ENCODE measurements at places on chromosomes 6 and 20. TPM values are rescaled to one million over a fixed set of nuclear protein-coding genes. Genes with fewer than 3 reads are reported as not detected.

Gene PPIL6
- total RNA-seq, result 41.5 TPM

Gene PROKR2
- total RNA-seq, result 40.4 TPM

Gene ANKRD66
- total RNA-seq, result 0.16 TPM

Gene VWA7
- total RNA-seq, result 0.31 TPM

Gene LAMA4
- 19.2 TPM for total RNA-seq

Gene NKX2-4
- not detected for total RNA-seq

Gene CLVS2
- 56.1 TPM for total RNA-seq

Gene DCDC2
- total RNA-seq, result 2.0 TPM

Gene MYT1
- total RNA-seq, result 5.9 TPM

Gene SLC4A11
- not detected for total RNA-seq

Gene MAP3K5
- 9.8 TPM for total RNA-seq

Gene GCNT2
- total RNA-seq, result 14.8 TPM

Gene EPM2A
- 18.6 TPM for total RNA-seq

Gene IMPG1
- total RNA-seq, result not detected

Gene NNAT
- total RNA-seq, result 251 TPM

Gene CST2
- not detected for total RNA-seq

Gene GSTA2
- total RNA-seq, result not detected

Gene VNN1
- not detected for total RNA-seq

- DNase-seq, result no peak
These were observed 237.0 kb upstream of the TAB2 start for GRCh38 chr6:149080511-149080910.

DNA sequence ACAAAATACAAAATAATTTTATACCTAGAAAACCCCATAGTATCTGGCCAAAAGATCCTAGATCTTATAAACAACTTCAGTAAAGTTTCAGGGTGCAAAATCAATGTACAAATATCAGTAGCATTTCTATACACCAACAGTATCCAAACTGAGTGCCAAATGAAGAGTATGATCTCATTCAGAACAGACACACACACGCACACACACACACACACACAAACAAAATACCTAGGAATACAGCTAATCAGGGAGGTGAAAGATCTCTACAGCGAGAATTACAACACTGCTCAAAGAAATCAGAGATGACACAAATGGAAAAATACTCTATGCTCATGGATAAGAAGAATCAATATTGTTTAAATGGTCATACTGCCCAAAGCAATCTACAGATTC lies 49.2 kb downstream of the TOMM6 start:
- DNase-seq, result no peak

DNA sequence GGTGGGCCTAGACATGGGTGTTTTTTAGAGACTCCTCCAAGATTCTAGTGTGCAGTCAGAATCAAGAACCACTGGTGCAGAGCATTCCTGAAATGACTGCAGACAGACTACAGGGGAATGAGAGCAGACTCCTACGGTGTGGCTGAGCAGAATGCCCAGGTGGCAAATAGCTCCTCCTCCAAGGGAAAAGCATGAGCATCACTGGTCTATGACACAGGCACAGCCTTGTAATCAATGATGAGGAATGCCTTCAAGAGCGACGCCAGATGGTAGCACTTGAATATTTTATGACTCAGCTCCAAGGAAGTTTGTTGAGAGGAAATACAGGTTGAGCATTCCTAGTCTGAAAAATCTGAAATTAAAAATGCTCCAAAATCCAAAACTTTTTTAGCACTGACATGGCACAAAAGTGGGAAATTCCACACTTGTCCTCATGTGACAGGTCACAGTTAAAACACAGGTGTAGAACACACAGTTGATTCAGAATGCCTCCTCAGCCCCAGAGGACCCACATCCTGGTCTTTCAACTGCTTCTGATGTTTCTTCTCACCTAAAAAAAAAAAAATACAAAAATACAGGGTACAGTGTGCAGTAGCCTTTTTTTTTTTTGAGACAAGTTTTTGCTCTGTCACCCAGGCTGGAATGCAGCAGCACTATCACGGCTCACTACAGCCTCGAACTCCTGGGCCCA lies 10.6 kb upstream of the FAM8A1 start:
- no peak for DNase-seq

DNA sequence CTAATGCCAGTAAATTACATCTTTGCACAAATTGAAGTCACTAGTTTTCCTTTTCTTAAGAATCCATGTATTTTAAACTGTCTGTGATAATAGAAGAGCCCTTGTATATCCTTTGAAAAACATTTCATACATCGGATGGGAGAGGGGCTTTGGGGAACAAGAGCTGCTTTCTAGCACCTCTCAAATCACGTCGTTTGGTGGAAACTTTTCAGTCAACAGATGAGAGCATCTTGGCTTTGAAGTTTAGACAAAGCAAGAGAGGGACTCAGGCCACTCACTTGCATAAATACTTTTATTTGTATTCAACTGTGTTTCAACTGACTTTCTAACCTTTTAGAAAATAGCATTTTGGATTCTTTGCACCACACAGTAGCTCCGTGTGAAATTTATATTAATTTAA lies 502.3 kb upstream of the IMPG1 start:
- DNase-seq, result no peak

DNA sequence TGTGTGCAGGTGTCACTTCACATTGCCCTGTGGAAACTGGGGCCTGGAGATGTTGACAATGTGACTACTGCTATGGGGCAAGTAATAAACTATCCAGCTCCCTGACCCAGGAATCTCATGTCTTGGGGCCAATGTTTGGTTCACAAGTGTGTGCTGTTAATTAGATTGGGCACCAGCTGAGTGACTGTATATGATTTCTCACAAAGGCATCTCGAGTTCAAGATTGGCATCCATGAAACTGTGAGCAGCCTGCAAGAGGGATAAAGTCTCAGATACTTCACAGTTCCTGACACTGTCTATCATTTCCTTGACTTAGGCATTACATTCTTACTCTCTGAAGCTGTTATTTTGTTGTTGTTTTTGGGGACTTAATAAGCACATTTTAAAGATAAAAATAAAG lies 264.0 kb downstream of the PRKN start:
- DNase-seq, result no peak

GRCh38 chr20:61830991-61831390 lies 234.7 kb downstream of the TAF4 start:
- DNase-seq, result no peak

DNA sequence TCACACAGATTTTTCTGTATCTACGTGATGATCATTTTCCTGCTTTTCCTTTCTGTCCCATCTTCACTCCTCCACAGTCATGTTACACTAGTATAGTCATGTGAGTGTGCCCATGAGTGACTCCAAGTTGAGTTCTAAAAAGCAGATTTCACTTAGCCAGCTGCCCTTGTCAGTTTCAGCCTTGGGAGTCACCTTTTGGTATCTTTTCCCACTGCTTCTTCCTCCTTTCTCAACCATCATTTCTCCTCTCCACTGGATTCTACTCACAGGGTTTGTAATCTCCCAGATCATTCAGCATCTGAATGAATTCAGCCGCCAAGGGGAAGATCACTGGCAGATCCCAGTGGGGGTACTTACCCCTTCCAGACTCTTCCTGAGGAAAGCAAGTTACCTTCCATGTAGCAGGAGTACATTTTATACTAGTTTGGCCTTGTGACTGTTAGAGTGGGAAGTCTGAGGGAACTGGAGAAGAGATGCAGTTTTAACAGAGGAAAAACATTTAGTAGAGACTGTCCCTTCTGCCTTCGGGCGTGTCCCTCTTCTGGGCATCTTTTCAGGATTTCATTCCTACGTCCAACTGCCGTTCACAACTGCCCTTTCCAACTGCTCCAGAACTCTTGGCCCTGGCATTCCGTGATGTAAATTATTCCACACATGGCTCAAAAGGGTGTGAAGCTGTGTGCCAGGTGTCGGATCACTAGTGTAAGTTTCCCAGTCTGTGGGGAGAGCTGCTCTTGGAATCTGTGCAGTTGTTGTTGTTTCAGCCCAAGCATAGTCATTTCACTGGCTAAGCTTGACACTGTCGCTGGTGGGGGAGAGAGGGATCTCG lies 38.9 kb downstream of the BICRAL start:
- peak; percentile 11 for DNase-seq

DNA sequence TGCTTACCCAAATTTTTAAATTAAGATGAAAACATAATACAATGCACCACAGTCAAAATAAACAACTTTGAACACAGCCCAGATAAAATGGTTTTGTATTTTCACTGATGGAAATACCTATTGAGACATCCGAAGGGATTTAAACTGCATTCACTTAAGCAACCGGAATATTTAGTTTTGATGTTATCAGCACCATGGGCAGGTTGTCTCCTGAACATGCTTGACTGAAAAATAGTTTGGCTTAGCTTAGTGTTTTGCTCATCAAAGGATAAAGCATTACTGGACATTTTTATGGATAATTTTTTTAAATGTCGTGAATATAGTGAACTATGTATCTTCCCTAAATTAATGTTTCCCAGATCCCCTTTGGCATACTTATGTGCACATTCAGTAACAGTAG lies 177.5 kb downstream of the GJA1 start:
- DNase-seq, result no peak

DNA sequence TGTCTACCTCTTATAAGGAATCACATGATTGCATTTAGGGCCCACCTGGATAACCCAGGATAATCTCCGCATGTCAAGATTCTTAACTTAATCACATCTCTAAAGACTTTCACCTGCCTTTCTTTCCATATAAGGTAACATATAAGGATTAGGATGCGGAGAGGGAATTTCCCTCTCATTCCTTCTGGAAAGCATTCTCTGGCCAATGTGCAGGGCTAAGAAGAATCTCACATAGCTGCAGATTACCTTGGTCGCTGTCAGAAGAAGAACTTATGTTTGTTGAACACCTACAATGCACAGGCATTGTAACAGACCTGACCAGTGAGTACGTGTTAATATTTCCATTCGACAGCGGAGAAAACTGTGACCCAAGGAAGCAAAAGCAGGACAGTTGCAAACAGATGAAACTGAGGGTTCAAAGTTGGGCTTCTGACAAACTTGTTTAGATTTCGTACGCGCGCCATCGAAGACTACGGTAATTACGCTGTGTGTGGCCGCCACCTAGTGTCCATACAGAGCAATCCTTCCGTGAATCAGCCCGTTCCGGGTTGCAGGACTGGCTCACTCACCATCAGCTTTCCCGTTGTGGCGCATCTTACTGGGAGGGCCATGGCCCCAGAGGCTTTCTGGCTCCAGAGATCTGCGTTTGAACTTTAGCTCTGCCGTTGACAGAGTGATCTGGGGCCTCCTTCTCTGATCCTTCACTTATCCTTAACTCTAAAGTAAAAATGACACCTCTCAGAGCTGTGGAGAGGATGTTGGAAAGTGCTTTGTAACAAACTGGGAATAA lies 9.5 kb downstream of the C20orf202 start:
- peak; percentile 43 for DNase-seq

- DNase-seq, result no peak
These were observed 728 bp downstream of the PSMA7 start for GRCh38 chr20:62142252-62143080.

GRCh38 chr6:101683884-101684283 lies 290.4 kb downstream of the GRIK2 start:
- DNase-seq, result no peak

GRCh38 chr6:24385536-24386269 lies 17.0 kb upstream of the MRS2 start:
- DNase-seq, result no peak

GRCh38 chr20:44649976-44650375 lies 1.5 kb downstream of the ADA start:
- DNase-seq, result no peak

GRCh38 chr6:14271789-14272736 lies 154.5 kb downstream of the CD83 start:
- DNase-seq, result no peak

DNA sequence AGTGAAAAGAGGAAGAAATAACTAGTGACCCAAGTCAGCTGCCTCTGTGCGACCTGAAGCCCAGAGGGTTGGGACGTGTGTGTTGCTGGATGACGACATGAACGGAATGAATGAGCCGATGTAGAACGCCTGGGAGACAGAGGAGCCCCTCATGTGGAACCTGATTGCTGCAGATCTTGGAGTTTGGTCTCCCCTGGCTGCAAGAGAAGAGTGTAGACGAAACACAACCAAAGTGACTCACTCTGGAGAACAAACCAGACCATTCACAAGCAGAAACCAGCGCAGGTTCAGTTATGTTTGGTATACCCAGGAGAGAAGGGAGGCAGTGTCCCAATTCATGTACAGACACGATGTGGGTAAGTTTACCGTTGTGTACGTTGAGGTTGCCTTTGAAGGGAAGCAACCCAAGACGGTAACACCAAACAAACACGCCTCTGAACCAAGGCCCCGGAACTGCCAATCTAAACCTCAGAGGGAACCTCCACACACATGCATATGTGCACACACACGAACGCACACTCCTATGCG lies 265.9 kb downstream of the BMP7 start:
- DNase-seq, result no peak

GRCh38 chr6:135128268-135128914 lies 52.7 kb upstream of the MYB start:
- no peak for DNase-seq

GRCh38 chr6:36946526-36946925 lies 8.0 kb upstream of the PI16 start:
- DNase-seq, result no peak

GRCh38 chr6:6588064-6588923 lies at the start of gene LY86:
Gene LY86 (plus strand): TSS chr6:6588720. CDS start chr6:6588735, 15 bp downstream.
- peak; percentile 49 for DNase-seq

DNA sequence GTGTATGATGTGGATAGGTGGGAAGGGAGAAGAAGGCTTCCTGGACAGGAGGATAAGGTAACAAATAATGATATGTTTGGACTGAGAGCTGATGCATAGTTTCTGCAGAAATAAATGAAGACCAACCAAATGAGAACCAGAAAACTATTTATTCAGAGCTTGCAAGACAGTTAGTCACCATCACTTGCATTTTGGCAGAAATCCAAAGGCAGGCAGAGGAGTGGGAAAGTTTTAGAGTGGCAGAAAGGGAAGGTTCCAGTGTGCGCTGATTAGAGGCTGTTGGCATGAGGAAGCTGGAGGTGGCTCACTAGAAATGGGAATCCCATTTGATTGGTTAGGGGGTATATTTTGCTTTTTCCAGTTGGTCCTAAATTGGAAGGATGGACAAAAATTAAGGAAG lies 13.0 kb upstream of the F13A1 start:
- no peak for DNase-seq

DNA sequence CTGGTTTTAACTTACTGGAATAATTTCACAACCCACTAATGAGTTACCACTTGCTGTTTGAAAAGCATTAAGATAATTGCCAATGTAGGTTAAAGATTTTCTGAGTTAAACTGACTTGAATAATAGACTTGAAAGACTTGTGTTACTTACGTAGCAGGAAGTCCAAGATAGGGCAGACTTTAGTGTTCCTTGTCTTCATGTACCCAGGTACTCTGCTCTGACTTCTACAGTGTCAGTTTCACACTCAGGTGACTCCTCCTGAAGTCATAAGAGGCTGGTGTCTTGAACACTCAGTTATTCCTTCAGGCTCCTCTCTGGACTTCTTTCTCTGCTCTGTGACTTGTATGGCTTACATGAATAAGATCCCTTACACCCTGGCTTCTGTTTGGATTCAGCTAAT lies 76.3 kb upstream of the SGK1 start:
- no peak for DNase-seq

DNA sequence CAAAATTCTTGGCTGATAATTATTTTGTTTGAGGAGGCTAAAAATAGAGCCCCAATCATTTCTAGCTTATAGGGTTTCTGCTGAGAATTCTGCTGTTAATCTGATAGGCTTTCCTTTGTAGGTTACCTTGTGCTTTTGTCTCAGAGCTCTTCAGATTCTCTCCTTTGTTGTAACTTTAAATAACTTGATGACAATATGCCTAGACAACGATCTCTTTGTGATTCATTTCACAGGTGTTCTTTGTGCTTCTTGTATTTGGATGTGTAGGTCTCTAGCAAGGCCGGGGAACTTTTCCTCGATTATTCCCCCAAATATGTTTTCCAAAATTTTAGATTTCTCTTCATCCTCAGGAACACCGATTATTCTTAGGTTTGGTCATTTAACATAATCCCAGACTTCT lies 376.5 kb upstream of the MAN1A1 start:
- DNase-seq, result no peak
